Motor neuron (in vitro differentiated cells): ENCODE measurements at places on chromosomes 3 and 15.

- ATAC-seq: no peak
Measured at GRCh38 chr3:69541711-69542088, 155.8 kb upstream of the FRMD4B start.

DNA sequence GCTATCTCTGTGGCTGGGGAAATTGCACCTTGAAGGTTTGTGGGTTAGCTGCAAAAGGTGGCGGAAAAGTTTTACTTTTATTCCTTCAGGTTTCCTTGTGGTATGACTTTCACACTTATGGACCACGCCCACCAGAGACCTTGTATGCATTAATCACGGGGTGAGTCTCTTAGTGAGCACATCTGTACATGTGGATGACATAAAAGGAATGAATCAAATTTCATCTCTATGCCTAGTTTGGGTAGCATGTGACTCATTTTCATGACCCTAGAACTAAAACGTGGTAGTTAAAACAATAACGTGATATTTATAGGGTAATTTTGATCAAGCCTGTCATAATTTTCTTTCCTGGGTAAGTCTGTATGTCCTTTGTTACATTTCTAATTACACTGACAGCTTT is 141.7 kb downstream of the PDCD6IP start:
- ATAC-seq: no peak

- no peak for ATAC-seq
Measured at GRCh38 chr15:32739522-32740063, 21.8 kb downstream of the GREM1 start.

DNA sequence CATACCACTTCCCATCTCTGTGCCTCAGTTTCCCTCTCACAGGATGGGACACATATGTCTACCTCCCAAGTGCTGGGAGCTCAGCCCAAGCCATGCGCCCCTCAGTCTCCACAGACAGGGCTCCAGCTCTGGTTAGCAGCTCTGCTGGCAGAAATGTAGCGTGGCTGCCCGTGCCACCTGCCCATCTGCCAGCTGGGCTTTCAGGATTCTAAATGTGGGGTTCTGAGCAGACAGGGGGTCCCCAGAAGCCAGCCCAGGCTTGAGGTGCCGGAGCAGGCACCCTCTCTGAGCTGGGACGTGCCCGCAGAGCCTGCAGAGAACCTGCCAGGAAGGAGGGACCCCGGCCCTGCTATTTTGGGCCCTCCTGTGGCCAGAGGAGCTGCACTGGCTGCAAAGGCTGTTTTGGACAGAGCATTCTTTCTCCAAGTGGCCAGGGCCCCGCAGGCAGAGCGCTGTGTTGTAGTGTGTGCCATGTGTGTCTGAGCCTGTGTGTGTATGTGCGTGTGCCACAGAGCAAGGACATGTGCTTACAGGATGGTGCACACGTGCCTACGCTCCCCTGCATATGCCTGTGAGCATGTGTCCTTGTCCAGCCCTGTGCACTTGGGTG is 31.7 kb downstream of the PSTPIP1 start:
- ATAC-seq: no peak

DNA sequence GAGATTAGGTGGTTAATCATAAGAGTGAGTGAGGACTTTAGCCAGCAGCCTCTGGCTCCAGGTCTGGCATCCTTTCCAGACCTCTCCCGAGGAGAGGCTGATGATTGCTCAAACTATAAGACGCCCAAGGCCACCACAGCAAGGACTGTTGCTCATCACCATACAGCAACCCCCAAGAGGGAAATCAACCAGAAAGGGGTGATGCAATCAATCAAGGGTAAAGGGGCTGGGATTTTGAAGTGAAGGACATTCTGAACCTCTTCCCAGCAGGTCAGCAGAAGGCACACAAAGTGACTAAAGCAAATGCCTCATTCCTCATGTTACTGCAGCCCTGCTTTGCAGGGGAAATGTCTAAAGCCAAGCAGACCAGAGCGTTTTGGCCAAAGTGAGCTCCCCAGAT is 247.3 kb upstream of the IGF1R start:
- ATAC-seq: no peak

DNA sequence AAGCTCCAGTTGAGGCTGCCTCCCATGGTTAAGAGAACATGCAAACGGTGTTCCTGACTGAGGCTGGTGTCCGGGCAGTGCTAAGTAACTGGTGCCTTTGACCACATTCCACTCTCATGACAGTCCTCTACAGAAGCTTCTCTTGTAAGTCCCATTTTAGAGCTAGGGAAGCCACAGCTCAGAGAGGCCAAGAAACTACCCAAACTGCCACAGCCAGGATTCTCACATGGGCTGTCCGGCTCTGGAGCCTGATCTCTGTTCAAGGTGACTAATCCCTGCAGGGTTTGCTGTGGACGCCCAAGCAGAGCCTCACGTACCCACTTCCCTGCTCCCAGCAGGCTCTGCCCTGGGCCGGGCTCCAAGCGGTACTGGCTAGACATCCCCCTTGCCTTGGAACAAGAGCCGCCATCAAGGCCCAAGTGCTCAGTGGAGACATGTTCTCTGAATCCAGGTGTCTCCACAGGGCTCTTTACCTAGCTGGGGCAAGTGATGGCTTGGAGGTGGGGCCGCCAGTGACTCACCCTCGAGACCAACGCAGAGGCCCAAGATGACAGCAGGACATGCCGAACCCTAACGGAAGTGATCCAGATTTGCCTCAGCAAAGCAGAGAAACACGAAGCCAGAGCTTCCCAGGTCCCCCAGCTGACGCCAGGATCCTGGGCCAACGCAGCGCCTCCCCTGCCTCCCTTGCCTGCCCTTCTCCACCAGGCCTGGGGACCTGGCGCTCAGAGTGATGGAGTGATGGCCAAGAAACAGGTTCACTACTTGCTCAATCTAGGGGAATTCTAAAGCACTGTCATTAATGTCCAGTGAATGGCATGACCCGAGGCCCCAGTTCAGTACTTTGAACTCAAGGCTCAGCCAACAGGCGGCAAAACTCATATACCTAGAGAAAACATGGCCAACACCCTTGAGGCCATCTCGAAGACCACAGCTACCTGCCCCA is 24.4 kb downstream of the KLHL25 start:
- no peak for ATAC-seq

DNA sequence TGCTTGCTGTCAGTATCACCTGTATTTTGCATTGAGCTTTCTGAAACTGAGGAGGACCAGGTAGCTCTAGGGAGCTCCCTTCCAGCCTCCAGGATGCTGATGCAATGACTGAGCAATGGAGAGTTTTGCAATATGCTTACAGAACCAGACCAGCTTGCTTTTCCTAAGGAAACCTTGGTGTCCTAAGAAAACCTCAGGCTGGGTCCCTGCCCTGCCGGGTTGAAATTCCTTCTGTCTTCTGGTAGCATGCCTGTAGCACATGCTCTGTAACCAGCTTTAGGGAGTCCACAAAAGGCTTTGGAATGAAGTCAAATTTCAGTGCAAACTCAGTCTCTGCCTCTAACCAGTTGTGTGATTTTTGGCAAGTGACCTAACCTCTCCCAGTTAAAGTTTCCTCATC is 65.8 kb upstream of the GSK3B start:
- ATAC-seq: no peak

DNA sequence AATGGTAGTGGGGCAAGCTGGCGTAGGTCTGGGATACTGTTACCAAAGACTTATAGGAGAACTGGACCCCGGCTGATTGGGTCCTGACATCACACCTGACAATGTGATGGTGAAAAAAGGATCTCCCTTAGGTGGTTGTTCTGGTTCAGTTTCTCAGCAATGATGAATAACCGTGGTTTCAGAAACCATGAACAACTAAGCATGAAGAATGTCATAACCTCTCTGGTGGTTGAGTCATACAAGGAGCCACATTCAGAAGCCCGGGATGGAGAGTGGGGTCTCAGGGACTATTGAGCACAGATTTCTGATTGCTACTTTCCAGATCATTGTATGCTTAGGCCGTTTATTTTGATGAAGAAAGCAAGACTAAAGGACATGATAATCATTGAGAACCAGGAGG is 17.4 kb downstream of the GPR160 start:
- ATAC-seq: no peak

- ATAC-seq: no peak
Measured at GRCh38 chr15:25329696-25330095, 109.1 kb downstream of the UBE3A start.
